ENCODE measurements at places on chromosomes 5 and 9.

DNA sequence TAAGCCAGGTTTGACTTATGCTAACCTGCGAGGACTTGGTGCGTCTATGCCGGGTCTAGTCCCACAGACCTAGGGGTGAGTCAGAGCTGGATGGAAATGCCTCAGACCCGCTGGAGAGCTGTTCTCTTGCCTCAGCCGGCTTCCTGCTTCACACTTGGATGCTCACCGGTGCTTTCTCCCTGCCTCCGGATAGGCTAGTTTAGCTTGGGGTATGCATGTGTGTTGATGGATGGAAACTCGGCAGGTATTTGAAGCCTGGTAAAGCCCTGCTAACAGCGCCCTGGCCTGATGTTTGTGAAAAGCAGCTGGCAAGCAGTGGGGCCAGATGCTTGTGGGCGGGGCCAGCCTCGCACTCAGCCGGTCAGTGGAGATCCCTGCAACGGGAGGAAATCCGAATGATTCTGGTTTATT, 29.3 kb downstream of the PRRC2B start:
- peak; percentile 53 for DNase-seq

DNA sequence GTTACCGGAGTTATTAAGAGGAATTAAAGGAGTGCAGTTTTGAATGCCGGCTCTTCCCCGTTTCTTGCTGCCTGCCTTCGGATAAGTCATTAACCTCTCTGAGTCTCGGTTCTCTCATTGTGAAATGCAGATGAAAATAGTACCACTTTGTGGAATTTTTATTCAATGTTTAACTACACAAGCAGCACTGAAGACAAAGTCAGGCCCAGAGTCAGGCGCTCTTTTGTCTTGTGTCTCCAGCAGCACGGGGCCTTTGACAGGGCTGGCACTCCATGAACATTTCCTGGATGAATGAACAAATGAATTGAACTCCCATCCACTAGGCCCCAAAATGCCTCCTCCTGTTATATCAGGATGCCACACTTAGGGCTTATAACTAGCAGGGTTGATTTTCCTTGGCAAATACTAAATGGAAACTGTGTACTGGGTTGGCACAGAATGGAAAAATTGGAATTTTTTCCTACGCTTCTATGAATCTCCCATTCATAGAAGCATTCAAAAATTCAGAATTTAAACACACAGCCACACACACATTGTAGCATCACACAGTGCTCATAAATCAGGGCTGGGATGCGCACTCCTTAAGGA, 332.8 kb downstream of the MLLT3 start:
- no peak for DNase-seq

GRCh38 chr5:146586752-146587151, 70.8 kb upstream of the GPR151 start:
- DNase-seq: no peak

- no peak for DNase-seq
Observed at GRCh38 chr5:133569347-133569746, 43.0 kb downstream of the FSTL4 start.

- DNase-seq: no peak
Observed at GRCh38 chr9:111102793-111103464, 64.7 kb upstream of the LPAR1 start.

GRCh38 chr5:73233461-73234203, 60.6 kb downstream of the TMEM174 start:
- DNase-seq: no peak

- DNase-seq: no peak
Observed at GRCh38 chr5:126446498-126447224, 23.5 kb downstream of the GRAMD2B start.

- DNase-seq: no peak
Observed at GRCh38 chr5:67537439-67538148, 341.0 kb upstream of the CD180 start.

GRCh38 chr5:173864126-173865050, 23.8 kb upstream of the CPEB4 start:
- peak; percentile 28 for DNase-seq

DNA sequence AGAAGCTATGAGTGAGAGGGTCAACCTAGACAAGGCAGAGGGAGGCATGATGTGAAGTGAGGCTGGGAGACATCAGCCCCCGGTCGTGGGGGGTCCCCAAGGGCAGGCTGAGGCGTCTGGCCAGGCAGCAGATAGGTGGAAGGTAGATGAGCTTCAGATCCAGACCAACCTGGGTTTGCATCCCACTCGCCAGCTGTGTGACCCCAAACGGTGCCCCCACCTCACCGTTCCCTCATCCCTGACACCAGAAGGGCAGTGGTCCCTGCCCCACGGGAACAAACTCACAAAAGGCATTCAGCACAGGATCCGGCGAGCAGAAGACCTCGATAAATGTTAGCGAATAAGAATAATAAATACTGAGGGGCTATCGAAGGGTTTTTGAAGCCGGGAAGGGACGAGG, 27.5 kb upstream of the LMX1B start:
- no peak for DNase-seq

DNA sequence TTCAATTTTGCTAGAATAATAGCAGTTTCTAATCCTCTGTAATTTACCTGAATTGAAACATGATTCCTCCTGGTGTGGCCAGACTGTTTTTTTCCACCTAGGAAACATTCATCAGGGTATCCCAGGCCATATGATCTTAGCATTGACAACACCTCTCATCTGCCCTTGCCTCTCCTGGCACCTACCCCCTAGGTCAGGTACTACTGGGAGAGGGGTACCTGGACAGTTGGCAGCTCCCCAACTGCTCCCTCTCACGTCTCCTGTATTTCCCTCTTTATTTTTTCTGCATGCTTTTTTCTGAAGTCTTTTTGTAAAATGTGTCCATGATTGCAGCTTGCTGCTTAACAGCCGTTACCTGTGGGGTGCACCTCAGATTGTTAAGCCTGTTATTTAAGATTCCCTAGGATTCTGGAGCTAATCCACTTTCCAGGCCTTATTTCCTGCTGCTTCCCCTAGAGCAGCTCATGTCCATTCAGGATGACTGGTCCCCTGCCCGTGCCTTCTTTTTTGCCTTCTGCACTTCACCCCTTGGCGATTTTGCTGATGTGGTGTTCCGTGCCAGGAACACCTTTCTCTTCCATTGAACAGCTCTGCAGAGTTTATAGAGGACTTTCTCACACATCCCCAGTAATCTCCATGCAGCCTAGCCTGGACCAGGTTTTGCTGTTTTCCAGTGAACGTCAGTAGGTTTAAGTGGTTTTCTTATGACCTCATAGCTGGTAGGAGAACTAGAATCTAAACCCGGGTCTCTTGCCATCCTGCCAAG, 33.6 kb downstream of the SNX30 start:
- no peak for DNase-seq

DNA sequence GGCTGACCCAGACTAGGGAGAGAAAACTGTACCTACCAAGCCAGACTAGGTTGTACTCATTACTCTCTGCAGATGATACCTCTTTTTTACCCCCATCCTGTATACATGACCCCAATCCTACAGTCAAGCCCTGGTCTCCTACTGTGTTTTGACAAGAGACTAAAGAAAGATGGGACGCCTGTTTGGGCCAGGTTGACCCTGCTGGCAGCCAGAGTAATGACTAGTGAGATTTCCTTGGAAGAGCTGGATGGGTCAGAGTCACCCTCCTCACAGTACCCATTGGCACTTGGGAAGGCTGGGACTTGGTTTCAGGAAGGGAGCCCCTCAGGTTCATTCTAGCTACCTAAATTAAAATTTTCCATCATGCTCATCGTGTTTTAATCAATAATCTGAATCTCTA, 89.7 kb upstream of the NR4A3 start:
- no peak for DNase-seq

GRCh38 chr5:81226949-81227348, 6.2 kb upstream of the CKMT2 start:
- DNase-seq: no peak

GRCh38 chr5:83246071-83246470, 168.7 kb downstream of the XRCC4 start:
- DNase-seq: no peak

GRCh38 chr5:17732351-17732923, 98.2 kb downstream of the TAF11L14 start:
- no peak for DNase-seq

GRCh38 chr5:170603578-170604565, 100.1 kb downstream of the KCNIP1 start:
- DNase-seq: peak; percentile 32

- DNase-seq: no peak
Observed at GRCh38 chr9:14661421-14662059, 31.7 kb downstream of the ZDHHC21 start.

- DNase-seq: no peak
Observed at GRCh38 chr5:116478491-116478890, 96.1 kb downstream of the SEMA6A start.

DNA sequence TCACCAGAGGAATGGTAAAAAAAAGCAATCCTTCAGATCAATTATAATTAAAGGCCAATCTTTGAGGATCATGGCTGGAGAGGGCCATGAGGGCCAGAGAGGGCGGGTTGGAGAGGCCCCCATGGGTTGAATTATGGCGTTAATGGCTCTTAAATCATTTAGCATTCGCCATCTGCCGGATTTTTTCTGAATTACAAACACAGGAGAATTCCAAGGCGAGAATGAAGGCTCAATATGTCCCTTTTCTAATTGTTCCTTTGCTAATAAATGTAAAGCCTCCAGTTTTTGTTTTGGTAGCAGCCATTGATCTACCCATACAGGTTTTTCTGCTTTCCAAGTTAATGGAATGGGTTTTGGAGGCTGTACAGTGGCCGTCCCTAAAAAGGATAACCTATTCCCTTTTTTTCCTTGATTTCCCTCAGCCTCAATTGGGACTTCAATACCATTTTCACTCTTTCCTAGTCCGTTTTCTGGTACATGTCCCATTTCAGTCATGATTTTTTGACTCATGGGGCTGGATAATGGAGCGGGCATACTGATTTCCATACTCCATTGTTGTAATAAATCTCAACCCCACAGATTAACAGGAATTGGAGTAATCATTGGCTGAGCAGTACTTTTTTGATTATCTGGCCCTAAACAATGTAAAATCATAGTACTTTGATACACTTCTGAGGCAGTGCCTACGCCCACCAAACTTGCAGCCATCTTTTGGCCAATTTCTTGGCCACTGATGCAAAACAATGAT, 6.7 kb upstream of the TMEM141 start:
- no peak for DNase-seq

- peak; percentile 51 for DNase-seq
Observed at GRCh38 chr5:88660947-88661805, 221.8 kb downstream of the MEF2C start.

DNA sequence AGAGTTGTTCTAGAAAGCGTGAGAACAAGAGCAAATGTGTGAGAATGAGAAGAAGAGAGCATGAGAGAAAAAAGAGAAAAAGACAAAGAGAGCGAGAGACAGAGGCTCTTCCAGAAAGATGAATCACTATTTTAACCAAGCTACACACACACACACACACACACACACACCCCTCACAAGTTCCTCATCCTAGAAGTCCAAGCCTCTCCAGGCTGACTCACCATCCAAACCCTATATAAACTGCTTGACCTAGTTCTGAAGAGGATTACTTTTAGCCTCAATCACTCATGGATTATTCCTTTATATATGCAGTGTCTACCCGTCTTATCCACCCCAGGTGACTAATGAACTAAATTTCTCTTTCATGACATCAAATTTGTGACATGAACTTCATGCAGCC, 37.6 kb downstream of the C9orf57 start:
- no peak for DNase-seq

- no peak for DNase-seq
Observed at GRCh38 chr5:134437340-134437846, 25.7 kb upstream of the CDKN2AIPNL start.

DNA sequence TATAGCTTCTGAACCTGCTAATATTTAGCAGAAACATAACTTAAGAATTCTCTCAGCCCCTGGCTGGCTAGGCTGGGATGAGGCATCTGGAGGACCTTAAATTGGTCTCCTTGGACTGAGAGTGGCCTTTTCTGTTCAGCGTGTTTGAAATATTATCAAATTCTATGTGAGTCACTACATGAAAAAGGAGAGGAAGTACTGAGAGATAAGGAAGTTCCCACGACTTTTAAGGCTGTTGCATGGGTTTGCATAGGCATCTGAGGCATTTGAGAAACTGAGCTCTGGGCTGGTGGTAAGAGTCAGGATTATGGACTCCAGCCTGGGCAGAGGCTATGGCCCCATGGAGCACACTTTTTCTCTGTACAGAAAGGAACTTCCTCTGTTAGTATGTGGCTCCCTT, 816.2 kb upstream of the GRAMD2B start:
- no peak for DNase-seq

DNA sequence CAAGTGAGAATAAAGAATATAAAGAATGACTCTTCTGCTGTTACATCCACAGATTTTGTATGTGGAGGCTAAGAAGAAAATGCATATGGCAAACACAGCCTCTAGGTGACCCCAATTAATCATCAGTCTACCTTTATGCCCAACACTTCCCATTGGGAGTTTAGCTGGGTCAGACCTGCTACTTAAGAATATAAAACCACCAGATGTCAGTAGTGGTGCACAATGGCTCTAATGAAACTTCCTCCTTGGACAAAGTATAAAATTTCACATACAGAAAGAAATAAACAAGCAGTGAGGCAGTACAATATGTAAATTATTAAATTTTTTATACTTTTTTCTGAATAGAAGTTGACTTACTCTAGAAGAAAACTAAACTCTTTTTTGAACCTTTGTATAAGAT, 539.9 kb downstream of the BRINP1 start:
- no peak for DNase-seq

DNA sequence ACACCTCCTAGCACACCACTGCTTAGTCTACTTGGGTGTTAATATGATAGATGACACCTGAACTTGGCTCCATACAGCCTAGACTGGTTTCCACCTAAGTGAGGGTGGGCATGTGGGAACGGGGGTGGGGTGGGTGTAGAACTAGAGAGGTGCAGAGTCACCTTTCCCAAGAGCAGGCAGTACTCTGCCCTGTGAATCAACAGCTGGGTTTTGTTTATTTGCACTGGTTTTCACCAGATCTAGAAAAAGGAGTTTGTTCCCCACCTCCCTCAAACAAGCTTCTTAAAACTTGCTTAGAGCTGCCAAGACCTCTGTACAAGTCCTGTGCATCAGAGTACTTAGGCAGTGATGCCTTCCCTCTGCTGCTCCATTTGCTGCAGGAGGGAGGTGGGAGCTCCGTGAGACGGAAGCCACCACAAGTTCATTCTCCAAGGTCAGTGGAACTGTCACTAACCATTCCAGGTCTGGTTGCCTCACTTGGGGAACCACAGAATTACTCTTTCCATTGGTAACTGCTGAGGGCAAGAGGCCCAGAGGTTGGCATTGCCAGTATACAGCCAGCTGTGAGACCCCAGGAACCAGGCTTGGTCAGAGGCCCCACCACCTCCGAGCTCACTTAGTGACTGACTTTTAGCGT, 163.5 kb downstream of the NR3C1 start:
- DNase-seq: no peak

- DNase-seq: peak; percentile 95
Observed at GRCh38 chr9:127862075-127863011, 7.9 kb upstream of the ENG start.

Data from right cardiac atrium (tissue), 5 donors.